ENCODE measurements at places on chromosomes 4 and X.

DNA sequence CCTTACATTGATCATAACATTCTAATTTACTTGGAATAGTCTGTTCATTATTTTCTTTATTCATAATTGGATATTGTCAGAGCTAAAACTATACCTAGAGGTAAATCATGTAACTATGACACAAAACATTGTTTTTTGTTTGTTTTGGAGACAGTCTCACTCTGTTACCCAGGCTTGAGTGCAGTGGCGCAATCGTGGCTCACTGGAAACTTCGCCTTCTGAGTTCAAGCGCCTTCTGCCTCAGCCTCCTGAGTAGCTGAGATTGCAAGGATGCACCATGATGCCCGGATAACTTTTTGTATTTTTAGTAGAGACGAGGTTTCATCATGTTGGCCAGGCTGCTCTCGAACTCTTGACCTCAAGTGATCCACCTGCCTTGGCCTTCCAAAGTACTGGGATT is 265.2 kb downstream of the FBXO8 start:
- no peak for DNase-seq

DNA sequence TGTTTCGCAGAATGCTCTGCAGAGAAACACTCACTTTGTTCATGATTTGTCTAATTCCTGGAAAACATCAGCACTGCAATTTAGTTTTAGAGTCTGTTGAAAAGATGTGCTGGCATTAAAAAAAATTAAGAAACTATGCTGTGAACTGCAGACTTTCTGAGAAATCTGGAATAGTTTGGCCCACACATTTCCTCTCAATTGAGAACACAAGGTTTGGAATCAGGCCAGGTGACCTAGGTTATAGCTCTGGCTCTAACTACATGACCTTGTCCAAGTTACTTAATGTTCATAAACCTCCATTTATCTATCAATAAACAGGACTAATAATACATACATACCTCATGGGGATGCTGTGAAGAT is 61.4 kb upstream of the ENPEP start:
- no peak for DNase-seq

GRCh38 chr4:138330531-138330930 is 88.4 kb upstream of the SLC7A11 start:
- DNase-seq, result no peak

GRCh38 chr4:1783015-1783414 is 10.1 kb upstream of the FGFR3 start:
- DNase-seq, result no peak

- DNase-seq, result no peak
Measured at GRCh38 chr4:24508541-24508940, 75.8 kb downstream of the DHX15 start.

DNA sequence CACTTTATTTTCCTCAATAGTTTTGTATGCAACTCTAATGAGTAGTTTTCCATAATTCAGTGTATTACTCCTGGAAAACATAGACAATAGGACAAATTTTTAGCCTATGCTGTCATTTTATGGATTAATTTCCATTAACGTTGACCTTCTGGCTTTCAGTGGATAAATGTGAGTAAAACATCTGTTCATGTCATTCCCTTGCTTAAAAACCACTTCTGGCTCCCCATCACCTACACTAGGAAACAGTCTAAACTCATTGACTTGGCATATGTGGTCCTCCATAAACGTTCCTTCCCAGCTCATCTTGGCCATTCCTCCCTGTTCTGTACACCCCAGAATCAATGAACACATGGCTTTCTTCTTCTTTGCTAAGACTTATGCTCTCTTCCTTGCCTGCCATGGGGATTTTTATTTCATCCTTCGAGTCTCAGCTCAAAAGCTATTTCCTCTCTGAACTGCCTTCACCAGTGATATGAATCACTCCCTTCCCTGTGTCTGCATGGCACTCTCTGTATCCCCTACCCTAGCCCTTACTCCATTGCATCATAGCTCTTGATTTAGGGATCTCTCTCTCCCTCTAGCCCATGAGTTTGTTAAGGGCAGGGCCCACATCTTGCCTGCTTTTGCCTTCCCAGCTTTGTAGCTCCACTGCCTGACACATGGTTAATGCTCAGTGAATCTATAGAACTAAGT is 34.8 kb downstream of the DOCK11 start:
- DNase-seq, result no peak

GRCh38 chr4:170015285-170015684 is 10.9 kb downstream of the MFAP3L start:
- DNase-seq, result no peak
